CD8-positive, alpha-beta memory T cell (primary cell): ENCODE measurements at places on chromosomes 13 and 19.

GRCh38 chr13:27379694-27380641, 44.5 kb upstream of the GTF3A start:
- peak; percentile 21 for DNase-seq

GRCh38 chr13:113835461-113836270, 28.2 kb downstream of the GAS6 start:
- DNase-seq: no peak

DNA sequence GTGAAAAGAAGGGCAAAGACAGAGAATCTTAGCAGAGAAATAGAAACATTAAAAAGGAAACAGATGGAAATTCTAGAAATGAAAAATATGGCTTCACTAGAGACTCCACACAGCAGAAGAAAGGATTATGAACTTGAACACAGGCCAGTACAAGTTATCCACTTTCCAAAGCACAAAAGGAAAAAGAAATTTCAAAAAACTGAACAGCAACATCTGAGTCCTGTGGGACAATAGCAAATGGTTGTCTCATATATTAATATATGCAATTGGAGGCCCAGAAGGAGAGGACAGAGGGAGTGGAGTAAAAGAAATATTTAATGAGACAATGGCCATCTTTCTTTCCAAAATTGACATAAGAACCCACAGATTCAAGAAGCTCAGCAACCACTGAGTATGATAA, 141.7 kb upstream of the GJB6 start:
- no peak for DNase-seq

DNA sequence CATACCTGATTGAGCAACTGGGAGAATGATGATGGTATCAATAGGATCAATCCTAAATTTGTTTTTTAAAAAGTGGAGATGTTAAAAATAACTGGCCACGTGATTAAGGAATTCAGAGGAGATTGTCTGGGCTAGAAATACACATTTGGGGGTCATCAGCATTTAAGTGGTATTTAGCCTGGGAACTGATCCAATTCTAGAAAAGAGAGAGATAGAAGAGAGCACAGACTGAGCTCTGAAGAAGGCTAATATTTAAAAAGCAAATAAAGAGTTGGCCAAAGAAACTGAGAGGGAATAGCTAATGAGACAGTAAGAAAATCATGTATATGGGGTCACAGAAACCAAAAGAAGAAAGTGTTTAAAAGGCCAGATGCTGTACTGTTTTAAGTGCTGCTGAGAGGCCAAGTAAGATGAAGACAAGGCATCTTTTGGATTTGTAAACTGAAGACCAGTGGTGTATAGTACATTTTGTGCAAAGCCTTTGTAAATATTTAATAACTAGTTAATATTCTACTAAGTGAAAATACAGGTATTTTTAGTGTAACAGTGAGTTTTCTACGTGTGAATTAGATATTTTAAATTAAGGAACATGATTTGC, 40.2 kb downstream of the UBL3 start:
- DNase-seq: no peak

DNA sequence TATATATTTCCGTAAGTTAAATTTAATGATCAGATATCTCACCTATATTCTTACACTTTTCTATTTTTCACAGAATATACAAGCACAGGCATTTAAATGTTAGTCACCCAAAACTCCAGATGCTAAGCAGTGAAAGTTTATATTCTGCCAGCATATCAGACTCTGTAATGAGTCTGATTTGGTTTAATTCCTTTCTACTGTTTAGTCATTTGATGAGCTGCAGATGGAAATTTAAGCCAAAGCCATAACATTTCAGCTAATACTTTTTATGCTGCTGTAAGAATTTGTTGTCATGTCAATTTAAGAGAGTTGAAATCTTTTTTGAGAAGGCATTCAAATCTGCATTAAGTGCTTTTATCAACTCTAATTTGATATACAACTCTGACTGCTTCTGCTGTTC, 8.0 kb downstream of the FRY start:
- no peak for DNase-seq

DNA sequence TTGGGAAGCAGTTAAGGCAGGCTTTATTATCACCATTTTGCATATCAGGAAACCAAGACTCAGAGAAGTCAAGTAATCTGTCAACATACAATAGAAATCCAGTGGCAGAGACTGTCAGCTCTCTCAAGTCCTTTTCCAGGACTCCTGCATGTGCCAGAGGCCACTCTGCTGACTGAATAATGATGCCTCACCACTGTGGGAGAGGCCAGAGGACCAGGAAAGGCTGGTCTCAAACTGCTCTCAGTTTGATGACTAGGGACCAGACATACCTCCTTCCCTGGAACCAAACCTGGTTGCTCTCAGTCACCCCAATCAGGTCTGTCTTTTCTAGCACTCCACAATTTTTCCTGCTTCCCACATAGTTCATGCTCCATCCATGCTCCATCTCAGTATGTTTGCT, 8.0 kb downstream of the RNASEH2B start:
- no peak for DNase-seq

- DNase-seq: peak; percentile 82
These were observed 764 bp downstream of the MIR17HG start for GRCh38 chr13:91347996-91348905.

DNA sequence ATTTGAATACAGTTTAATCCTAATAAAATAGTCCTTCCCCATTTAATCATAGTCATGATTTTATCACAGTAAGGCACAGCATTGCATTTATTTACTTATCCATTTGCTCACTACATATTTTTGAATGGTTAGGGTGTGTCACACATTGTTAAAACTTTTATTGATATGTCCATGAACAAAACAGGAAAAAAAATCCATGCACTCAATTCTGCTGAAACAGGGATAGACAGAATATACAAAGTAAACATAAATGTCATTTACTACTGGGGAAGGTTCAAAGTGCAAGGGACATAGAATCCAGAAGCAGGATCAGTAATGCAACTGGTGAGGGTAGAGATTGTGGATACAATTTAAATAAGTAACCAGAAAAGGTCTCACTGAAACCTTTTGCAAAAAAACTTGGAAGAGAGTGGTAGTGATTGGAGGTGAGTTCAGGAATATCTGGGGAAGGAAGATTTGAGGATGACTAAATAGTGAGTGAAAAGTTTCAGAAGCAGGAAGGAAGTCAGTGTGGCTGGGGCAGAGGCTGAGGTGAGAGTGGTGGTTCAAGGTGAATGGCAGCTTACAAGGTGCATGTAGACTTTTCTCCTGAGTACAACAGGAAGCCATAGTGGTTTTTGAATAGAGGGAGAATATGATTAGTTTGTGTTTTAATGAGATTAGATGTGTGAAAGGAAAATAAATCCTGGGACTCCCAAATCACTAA, 387.2 kb upstream of the ATXN8OS start:
- no peak for DNase-seq

DNA sequence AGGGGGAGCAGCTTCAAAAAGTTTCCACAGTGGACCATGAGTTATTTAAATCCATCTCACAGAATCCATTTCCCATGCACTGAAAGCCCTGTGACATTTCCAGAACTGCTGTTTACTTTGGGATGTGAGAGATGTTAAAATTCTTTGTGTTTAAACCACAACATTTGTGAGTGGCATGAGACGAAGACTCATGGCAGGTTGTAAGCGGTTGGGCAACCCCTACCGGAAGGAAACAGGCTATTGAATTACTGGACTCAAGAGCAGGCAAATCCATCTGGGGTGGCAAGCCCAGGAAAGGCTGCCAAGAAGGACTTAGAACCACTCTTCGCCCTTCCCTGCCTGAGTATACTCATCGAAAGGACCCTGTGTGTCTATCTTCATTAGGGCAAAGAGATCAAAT, 22.3 kb upstream of the CLDN10 start:
- no peak for DNase-seq

DNA sequence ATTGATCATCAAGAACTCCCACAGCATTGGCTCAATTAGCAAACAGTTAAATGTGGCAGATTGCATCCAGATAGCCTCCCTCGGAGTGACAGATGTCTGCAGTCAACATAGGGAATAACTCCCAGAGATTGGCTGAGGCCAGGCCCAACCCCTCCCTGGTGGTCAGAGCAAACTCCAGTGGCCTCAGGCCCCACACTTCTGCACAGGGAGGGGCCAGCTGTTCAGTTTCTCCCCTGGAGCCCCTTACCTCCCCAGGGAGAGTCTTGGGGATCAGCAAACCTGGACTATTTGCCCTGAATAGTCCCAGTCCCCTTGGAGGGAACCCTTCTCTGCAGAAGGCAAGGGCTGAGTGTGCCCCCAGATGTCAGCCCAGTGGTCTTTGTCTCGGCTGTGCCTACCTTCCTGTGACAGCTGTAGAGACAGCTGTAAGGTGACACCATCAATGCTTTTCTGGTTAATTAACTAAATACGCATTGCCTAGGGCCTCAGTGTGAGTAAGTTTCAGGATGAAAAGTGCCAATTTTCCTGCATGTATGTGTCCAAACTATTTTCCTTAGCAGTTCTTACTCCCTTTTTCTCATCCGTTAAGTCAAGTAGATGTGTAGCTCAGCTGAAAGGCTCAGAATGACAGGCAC, 102.7 kb upstream of the UQCRFS1 start:
- DNase-seq: no peak

DNA sequence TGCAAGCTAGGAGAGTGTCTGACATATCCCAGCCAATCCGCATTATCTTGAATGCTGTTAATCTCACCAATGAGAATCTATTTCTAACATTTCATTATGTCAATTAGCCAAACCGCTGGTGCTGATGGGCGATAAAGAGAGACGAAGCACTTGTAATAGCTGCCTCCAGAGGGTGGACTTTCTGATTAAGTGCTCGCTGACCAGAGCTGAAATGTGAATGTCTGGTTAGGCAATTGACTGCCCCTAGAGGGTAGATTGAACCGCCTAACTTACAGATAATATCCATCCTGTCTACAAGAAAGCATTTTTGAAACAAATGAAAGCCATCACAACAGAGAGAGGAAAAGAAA, 552 bp upstream of the GRWD1 start:
- no peak for DNase-seq

- DNase-seq: peak; percentile 9
These were observed 3.7 kb upstream of the HSH2D start for GRCh38 chr19:16139752-16140151.

DNA sequence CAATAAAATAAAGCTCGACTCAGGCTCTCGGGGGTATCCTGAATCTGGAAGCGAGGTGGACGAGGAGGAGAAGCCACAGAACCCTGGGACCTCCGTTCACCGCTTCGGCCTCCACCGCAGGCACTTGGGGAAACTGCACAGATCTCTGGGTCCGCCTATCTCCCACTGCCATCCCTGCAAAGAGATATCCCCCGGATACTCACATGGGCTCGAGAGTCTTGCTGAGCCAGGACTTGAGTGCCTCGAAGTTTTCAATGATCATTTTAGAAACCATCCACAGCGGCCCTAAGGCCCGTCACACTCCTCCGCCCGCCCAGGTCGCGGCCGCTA, 589 bp downstream of the RBM26 start:
- no peak for DNase-seq

- DNase-seq: no peak
These were observed 48.4 kb downstream of the ATP8A2 start for GRCh38 chr13:25420161-25420560.

DNA sequence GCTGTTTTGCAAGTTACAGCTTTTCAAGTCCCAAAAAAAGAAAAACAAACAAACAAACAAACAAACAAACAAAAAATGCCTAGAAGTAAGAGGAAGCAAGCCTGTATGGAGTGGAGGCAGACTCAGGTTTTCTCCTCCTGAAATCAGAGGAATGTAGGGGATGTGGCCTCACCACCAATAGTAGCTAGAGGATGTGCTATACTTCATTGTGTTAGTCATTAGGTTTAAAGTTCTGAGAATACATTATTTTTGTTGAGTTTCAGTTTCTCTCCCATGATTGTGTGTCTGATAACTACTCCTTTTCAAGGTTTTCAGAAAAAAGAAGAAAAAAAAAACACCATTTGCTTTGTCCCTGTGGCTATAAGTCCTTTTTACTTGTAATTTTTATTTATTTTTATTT, 524.5 kb downstream of the GPC6 start:
- DNase-seq: no peak

GRCh38 chr13:53499576-53500133, 471.0 kb downstream of the OLFM4 start:
- DNase-seq: no peak

DNA sequence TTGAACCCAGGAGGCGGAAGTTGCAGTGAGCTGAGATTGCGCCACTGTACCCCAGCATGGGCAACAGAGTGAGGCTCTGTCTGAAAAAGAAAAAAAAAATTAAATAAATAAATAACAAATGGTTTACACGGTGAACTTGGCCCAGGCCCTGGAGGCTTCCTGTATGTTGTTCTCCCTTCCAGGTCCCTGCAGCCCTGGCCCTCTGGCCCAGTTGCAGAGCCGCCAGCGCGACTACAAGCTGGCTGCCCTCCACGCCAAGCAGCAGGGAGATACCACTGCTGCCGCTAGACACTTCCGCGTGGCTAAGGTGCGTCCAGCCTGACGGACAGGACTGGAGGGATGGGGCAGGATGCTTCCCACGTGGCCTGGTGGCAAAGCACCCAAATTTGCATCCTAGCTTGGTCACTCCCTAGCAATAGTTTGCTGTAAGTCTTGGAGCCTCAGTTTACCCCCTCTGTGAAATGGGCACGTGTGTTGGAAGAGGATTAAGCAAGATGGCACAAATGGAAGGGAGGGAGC, 11.9 kb downstream of the CC2D1A start:
- no peak for DNase-seq

DNA sequence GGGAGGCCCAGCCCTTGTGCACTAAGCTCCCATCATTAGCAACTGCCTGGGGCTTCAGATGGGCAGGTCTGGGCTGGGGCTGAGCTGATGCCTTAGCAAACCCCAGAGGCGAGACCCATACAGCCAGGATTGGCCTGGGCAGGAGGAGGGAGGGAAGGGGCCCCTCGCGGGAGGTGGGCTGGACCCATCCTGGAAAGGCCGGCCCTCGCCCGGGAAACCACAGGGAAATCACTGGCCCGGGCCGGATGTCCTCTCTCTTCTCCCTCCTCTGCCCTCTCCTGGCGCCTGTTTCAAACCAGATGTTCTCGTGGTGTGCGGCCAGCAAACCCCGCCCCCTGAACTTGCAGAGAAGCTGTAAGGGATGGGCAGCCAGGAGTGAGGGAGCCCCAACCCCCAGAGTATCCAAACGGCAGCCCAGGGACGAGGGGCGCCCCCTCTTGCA, 43.1 kb downstream of the TMEM255B start:
- no peak for DNase-seq

DNA sequence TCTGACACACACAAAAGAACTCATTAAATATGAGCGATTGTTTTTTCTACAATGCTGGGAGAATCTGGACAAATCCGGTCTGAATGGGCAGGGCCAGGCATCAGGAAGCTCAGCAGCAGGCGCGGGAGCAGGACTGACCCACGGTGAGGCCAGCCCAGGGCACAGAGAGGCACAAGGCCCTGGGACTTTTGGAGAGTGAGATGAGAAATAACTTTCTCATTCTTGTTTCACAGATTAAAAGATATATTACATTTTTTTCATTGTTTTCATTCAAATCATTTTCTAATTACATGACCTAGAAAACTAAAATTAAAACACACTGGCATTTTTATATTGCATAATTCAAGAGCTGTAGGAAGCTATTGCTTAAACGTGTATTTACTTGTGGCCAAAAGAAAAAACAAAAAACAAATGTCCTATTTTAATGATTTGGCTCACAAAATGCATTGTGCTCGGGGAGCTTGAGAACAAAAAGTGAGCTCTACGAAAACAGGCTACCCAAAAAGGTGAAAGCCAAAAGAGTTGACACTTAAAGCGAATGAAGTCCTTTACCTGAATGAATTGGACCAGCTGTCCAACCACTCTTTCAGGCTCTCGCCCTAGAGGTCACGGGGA, 133.1 kb downstream of the TNFRSF19 start:
- DNase-seq: no peak

- peak; percentile 97 for DNase-seq
These were observed 13.9 kb downstream of the RABAC1 start for GRCh38 chr19:41945135-41945766.

- no peak for DNase-seq
These were observed 14.2 kb downstream of the DPF1 start for GRCh38 chr19:38209671-38210457.

GRCh38 chr13:48411841-48412531, 927 bp downstream of the LPAR6 start:
- no peak for DNase-seq
